ENCODE measurements at places on chromosomes 3 and 15. TPM values are rescaled to one million over a fixed set of nuclear protein-coding genes. Genes with fewer than 3 reads are reported as not detected.

SCAANT1 gene
- not detected for total RNA-seq

DLL4 gene
- total RNA-seq, result 3.5 TPM

CHRM5 gene
- not detected for total RNA-seq

GOLGA6L10 gene
- 0.33 TPM for total RNA-seq

GOLGA8S gene
- total RNA-seq, result 0.05 TPM

SPINT1 gene
- 2.6 TPM for total RNA-seq

PLSCR2 gene
- not detected for total RNA-seq

CAV3 gene
- not detected for total RNA-seq

CACNA1D gene
- 18.9 TPM for total RNA-seq

THSD4 gene
- 0.23 TPM for total RNA-seq

PLOD2 gene
- total RNA-seq, result 57.0 TPM

- DNase-seq, result no peak
Observed at GRCh38 chr3:195559723-195560409, 16.7 kb upstream of the PPP1R2 start.

DNA sequence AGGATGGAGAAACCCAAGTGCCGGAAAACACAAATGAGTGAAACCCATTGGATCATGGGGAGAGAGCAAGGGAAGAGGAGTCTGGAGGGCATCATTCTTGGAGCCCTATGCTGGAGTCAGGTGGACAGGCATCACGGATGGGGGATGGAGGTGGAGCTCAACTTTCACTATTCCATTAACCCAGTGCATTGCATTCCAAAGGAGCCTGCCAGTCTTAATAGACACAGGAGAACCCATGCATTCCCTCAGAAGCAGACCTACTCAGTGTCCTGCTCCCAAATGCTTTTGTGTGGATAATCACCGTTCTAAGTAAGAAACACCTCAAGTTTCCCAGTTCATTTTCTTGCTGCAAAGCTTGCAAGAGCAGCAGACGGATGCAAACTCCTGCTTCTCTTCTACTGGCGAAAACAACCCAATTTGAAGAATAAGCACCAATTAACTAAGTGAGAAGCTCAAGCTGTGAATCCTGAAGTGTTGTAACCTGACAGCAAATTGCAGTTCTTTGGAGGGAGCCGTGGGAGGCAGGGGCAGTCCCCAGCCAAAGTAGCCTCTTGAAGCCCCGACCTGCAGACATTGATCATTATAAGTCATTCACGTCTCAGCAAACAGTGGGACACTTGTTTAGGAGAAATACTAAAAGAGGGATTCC, 25.3 kb downstream of the SEMA5B start:
- no peak for DNase-seq

- DNase-seq, result no peak
Observed at GRCh38 chr3:197426121-197426566, 127.7 kb upstream of the DLG1 start.

DNA sequence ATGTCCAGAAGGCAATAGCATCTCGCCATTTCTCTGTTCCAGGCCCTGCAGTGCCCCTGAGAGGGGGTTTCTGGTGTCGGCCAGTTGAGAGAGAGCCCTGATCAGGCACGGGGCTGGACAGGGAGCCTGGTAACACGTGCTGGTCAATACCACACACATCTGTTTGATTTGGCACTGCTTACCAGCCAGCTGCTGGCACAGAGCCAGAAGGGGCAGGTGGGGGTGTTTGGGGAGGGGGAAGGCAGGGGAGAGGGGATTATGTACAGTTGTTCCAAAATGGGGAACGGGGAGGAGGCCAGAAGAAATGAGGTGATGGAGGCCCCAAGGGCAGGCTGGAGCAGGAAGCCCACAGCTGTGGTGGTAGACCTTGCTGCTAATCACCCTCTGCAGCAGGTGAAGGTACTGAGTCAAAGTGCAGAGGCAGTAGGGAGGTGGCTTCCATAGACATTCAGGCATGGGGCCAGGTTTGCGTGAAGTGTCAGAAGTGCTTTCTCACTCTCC, 153.5 kb upstream of the LPP start:
- DNase-seq, result peak; percentile 51

DNA sequence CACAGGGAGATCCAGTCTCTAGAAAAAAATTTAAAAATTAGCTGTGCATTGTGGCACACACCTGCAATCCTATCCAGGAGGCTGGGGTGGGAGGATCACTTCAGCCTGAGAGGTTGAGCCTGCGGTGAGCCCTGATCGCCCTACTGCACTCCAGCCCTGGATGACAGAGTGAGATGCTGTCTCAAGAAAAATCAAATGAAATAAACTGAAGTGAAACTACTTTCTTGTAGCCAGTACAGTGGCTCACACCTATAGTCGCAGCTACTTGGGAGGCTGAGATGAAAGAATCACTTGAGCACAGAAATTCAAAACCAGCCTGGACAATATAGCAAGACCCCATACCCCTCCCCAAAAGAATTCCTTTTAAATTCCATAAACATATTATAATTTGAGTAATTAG, 35.4 kb downstream of the SMARCC1 start:
- DNase-seq, result no peak

DNA sequence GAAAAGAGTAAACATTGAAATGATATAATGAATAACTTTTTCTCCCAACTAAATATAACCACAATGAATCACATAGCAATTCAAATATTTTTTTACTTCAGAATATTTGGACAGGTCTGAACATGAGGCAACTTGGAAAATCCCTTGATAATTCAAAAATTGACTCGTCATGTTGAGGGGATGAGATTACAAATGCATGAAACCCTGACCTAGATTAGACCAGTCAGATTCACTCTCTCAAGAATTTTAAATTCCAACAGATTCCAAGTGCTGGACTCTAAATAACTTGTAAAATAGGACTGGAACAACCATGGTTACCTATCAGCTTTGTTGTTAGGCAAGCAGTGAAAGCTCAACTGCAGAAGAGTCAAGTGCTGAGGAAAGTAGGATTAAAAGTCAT, 317.5 kb downstream of the GBE1 start:
- no peak for DNase-seq

GRCh38 chr15:25739687-25740121, 123.4 kb downstream of the ATP10A start:
- DNase-seq, result no peak

DNA sequence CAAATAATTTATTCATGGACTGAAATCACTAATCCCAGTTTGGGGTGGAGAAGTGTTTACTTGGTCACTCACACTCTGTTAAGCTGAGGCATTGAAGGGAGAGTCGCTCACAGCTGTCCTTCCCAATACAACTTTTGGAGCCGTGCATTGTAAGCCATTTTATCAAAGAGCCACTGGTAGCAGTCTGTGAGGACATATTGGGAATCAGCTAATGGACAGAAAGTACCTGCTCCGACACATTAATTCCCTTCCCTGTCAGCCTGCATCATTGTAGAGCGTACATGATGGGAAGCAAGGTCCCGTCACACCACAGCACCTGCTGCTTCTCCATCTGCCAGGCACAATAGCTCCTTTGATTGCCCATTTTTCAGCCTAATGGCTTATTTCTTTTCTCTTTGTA, 643.2 kb downstream of the SQOR start:
- no peak for DNase-seq

GRCh38 chr3:176174060-176174459, 1023.2 kb downstream of the TBL1XR1 start:
- no peak for DNase-seq

GRCh38 chr3:118587037-118587741, 447.5 kb downstream of the IGSF11 start:
- no peak for DNase-seq

DNA sequence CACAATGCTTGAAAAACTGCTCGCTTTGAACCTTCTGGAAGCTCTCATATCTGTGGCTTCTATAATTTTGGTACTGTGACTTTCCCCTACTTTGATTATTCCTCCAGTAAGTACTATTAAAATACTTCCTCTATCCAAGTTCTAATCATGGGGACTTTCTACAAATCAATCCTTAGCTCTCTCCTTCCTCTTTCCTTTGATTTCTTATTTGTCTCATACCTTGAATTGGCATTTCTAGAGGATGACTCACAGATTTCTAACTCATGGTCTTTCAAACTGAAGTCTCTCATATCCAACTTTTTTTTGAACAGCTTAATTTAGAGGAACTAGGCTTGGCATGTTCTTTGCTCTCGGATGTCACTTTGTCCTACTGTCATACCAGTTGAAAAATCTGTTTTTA, 241.8 kb downstream of the TBC1D5 start:
- DNase-seq, result no peak

GRCh38 chr3:65190111-65190510, 502.3 kb upstream of the ADAMTS9 start:
- DNase-seq, result no peak

- no peak for DNase-seq
Observed at GRCh38 chr3:141561426-141562034, 74.7 kb downstream of the RASA2 start.

GRCh38 chr3:88301273-88301995, 151.7 kb downstream of the C3orf38 start:
- no peak for DNase-seq

Measured in liver (tissue), 10 donors.